ENCODE measurements at places on chromosomes 16 and 17. TPM values are rescaled to one million over a fixed set of nuclear protein-coding genes. Genes with fewer than 3 reads are reported as not detected.

CCL2 gene
- 20.4 TPM for total RNA-seq

CYB5D1 gene
- 3.7 TPM for total RNA-seq

PRSS8 gene
- not detected for total RNA-seq

LGALS9B gene
- total RNA-seq, result not detected

SYT17 gene
- total RNA-seq, result 2.6 TPM

KRT12 gene
- not detected for total RNA-seq

ABCC11 gene
- not detected for total RNA-seq

CDT1 gene
- total RNA-seq, result 6.3 TPM

FADS6 gene
- total RNA-seq, result not detected

TP53TG3D gene
- 1.0 TPM for total RNA-seq

MEOX1 gene
- total RNA-seq, result 12.5 TPM

EIF1 gene
- 100 TPM for total RNA-seq

ABCC6 gene
- 1.6 TPM for total RNA-seq

CD19 gene
- total RNA-seq, result 2.1 TPM

TNS4 gene
- not detected for total RNA-seq

DOC2A gene
- total RNA-seq, result 0.52 TPM

GLOD4 gene
- total RNA-seq, result 36.5 TPM

TP53TG3 gene
- total RNA-seq, result not detected

PRSS53 gene
- 2.6 TPM for total RNA-seq

RASL10B gene
- 1.6 TPM for total RNA-seq

HSD17B1 gene
- total RNA-seq, result 1.6 TPM

TMEM92 gene
- total RNA-seq, result not detected

SLC12A3 gene
- not detected for total RNA-seq

RNF43 gene
- not detected for total RNA-seq

HOXB4 gene
- total RNA-seq, result 1.0 TPM

TEKT1 gene
- total RNA-seq, result not detected

C1QTNF8 gene
- total RNA-seq, result not detected

PITPNC1 gene
- total RNA-seq, result 9.4 TPM

KCNJ18 gene
- total RNA-seq, result not detected

TOM1L1 gene
- 3.1 TPM for total RNA-seq

GRAP gene
- total RNA-seq, result 6.3 TPM

ZP2 gene
- total RNA-seq, result 0.52 TPM

DNAH2 gene
- 0.52 TPM for total RNA-seq

CMTR2 gene
- total RNA-seq, result 26.1 TPM

NPIPB13 gene
- total RNA-seq, result 3.7 TPM

HIGD1B gene
- 8.9 TPM for total RNA-seq

ZMYND15 gene
- total RNA-seq, result 0.52 TPM

P4HB gene
- 264 TPM for total RNA-seq

TBC1D3H gene
- total RNA-seq, result not detected

KRT40 gene
- 6.3 TPM for total RNA-seq

PPP1R27 gene
- total RNA-seq, result 35.0 TPM

CYBC1 gene
- total RNA-seq, result 15.1 TPM

WIPF2 gene
- total RNA-seq, result 5.7 TPM

HLF gene
- total RNA-seq, result 4.7 TPM

SMIM5 gene
- 3.7 TPM for total RNA-seq

KRTAP4-1 gene
- total RNA-seq, result not detected

NOL3 gene
- total RNA-seq, result 11.0 TPM

TBC1D26 gene
- total RNA-seq, result 1.6 TPM

CD7 gene
- 0.52 TPM for total RNA-seq

MMD gene
- total RNA-seq, result 11.5 TPM

PIK3R6 gene
- total RNA-seq, result 0.52 TPM

MPV17L gene
- 3.1 TPM for total RNA-seq

NUBP2 gene
- 40.7 TPM for total RNA-seq

GPRC5C gene
- 44.4 TPM for total RNA-seq

MNT gene
- 5.2 TPM for total RNA-seq
